Hematopoietic multipotent progenitor cell treated with erythropoietin and hydrocortisone succinate and interleukin-3 and kit ligand, for 15 days (in vitro differentiated cells): ENCODE measurements at places on chromosomes 5 and 9.

- DNase-seq, result no peak
Measured at GRCh38 chr5:66338828-66339227, 194.7 kb downstream of the SREK1 start.

DNA sequence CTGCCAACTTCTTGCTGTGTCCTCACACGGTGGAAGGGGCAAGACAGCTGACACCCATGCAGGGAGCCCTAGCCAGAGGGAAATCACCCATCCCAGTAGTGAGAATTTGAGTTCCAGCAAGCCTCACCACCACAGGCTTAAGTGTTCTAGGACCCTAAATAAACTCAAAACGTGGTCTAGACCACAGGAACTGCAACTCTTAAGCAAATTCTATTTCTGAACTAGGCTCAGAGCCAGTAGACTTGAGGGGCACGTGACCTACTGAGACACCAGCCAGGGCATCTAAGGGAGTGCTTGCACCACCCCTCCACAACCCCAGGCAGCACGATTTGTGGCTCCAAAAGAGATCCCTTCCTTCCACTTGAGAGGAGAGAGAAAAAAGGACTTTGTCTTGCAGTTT lies 96.0 kb upstream of the PHF24 start:
- no peak for DNase-seq

DNA sequence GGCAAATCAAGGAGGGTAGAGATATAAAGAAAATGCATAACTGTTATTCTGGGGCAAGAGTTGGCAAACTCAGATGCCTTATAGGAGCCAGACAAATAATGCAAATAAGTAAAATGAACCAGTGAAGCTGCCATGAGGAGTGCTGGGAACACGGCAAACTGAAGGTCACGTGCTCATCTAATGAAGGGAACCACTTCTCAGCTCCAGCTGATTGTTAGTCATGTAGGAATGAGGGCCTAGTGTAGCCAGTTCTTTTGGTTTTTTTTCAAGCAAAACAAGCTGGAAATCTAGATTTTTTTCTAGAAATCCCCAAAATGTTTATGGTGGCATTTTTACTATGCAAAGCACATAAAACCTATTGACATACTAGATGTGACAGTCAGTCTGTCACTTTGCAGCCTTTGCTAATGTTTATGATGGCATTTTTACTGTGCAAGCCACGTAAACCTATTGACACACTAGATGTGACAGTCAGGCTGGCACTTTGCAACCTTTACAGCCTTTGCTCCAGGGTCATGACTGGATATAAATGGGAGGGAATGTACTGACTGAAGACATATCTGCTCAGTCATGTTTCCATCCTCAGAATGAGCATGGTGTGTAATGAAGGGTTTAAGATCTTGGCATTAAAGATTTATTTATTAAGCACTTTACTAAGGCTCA lies 39.4 kb downstream of the RUSC2 start:
- DNase-seq, result no peak

- no peak for DNase-seq
Measured at GRCh38 chr9:135215571-135216161, 128.2 kb downstream of the OLFM1 start.

DNA sequence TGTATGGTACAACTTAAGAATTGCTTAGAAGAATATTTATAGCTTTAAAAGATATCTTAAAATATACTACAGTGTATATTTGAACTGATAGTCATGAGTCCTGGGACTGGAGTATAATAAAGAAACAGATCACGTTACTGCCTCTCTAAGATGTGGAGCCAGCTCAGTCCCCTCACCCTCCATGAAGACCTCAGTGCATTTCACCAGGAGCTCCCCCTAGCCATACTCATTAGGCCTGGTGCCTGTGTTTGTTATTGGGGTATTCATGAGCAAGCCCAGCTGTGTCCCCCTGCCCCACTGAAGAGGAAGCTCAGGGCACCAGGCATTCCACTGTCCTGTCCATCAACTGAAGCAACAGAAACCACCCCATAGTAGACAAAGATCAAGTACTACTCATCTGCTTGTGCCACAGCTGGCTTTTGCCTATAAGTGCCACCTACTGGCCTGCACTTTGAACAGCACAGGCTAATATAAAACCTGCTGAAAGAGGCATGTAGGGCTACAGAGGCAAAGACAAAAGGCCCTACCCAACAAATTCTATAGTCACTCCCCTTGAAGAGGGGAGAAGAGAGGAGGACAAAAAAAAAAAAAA lies 850.2 kb upstream of the NUDT12 start:
- DNase-seq, result no peak

- no peak for DNase-seq
Measured at GRCh38 chr5:156841737-156842136, 8.4 kb upstream of the PPP1R2B start.

DNA sequence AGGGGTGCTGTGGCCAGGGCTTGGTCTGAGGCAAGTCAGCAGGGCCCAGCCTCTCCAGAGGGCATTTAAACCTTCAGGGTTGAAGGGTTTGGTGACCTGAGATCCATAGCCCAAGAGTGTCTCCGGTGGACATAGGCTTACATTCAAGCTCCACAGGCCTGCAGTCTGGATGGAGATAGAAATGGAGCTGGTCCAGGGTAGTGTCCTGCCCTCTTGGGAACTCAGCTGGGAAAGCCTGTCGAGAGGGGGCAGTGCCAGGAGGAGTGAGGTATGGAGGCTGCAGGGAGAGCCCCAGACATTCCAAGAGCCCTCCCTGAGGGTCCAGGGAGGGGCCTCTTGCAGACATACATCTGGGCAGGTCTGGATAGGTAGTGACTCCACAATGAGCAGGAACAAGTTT lies 177.0 kb upstream of the MVB12B start:
- no peak for DNase-seq

DNA sequence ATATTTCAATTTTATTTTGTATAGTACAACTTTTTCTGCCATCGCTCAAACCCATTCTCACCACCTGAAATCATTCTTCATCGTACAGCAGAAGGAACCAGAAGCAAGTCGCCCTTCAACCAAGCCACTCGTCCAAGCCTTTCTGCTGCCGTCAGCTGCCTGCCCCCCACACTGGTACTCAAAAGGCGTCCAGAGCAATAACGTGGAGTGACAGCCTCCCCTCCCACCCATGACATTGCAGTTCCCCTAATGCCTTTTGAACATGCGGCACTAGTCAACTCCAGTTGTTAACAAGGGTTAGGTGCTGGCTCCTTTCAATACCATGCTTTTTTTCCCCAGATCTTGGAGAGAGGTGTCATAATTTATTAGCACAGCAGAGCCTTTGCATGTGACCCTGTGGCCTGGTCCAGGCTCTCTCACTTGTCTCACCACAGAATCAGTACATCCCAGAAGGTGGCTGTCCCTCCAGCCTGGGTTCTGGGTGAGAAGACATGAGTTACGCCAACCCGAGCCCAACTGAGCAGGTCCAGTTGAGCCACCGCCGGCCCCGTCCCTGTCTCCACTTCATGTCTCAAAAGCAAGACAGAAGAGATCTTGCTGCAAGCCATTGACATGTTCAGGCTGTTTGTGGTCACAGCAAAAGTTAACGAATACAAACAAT lies 20.4 kb upstream of the MED10 start:
- no peak for DNase-seq

GRCh38 chr9:134959971-134960310 lies 42.2 kb upstream of the FCN1 start:
- DNase-seq, result no peak

- no peak for DNase-seq
Measured at GRCh38 chr5:2607598-2607997, 143.9 kb downstream of the IRX2 start.

- DNase-seq, result no peak
Measured at GRCh38 chr5:106189121-106189809, 1481.5 kb downstream of the EFNA5 start.

DNA sequence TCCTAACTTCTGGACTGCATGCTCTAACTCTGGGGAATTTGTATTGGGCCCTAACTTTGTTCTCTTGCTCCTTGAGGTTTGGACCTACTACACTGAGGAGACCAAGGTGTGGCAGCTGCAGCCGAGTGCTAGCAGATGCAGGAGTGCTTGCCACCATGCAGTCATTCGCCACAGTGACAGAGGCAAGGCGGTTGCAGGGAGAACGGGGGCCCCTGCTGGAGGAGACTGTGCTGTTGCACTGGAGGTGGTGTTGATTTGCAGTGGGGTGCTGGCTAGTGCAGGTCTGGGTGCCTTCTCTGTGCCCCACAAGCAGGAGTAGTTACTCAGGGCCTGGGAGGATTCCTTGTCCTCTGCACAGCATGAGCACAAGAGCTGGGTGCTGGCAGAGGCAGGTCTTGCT lies 22.4 kb upstream of the DIRAS2 start:
- no peak for DNase-seq

DNA sequence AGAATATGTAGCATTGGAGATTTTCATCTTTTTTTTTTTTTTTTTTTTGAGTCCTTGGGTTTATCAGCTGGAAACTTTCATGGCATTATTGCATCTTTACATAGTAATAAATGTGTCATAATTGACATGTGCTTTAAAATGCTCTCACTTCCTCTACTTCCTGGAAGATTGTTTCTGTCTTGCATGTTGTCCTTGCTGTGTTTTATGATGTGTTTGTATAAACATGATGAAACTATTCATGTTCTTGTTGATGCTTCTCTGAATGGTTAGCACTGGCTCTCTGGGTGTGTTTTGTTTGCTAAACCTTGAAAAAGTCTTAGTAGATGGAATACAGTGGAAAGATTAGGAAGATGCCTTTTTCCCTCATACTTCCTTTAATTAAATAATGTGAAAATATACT lies 87.9 kb downstream of the IQGAP2 start:
- DNase-seq, result no peak

GRCh38 chr9:97808972-97809371 lies 44.1 kb upstream of the FOXE1 start:
- DNase-seq, result no peak

GRCh38 chr9:83935276-83935935 lies 14.2 kb upstream of the KIF27 start:
- no peak for DNase-seq

DNA sequence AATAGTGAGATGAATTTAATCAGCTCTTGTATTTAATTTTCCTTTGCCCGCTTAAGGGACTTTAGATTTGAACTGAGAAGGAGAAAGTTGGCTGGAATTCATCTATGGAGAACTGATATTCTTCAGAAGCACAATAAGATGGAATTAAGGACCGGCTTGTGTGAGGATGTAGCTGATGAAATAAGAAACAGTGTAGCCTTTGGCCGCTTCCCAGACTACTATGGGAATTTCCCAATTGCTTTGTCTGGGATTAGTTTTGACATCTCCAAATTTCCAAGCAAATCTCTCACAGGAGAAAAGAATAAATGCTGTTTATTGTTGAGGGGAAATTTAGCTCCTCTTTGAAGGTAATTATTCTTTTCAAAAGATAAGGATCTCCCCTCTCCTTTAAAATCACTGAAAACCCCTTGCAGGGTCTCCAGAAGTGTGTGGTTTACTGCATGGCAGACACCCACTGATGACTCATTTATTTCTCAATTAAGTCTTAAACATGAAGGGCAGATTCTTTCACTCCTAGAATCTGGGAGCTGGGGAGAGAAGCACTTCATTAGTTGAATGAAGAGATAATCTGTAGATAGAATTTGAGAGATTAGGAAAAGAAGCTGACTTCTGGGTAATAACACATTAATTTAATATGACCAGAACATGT lies 606.5 kb upstream of the ADAMTS16 start:
- DNase-seq, result no peak

GRCh38 chr5:57207681-57208080 lies 33.8 kb downstream of the GPBP1 start:
- no peak for DNase-seq

DNA sequence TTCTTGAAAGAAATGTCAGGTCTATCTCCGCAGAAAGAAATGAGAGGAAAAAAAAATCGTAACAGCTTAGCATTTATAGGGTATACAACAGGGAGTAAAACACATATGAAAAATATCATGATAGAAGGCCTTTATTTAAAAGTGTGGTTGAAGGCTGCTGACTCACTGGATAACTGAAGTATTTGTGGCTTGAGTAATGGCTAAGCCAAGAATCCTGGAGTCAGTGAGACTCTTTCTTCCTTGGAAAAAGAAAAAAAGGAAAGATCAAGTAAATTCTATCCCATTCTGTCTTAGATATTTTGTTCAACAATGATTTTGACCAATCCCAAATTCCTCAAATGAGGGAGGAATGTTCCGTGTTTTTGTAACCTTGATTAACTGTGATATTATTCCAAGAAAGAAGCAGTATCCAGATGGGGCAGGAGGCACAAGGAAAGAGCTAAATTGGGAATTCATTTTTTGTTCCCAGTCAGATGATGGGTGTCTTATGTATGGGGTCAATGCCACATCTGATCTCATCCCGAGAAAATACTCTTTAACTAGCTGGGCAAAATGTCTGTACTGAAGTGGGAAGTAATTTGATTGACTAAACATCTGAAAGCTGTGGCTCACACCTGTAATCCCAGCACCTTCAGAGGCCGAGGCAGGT lies 64.3 kb upstream of the MYO10 start:
- DNase-seq, result no peak

GRCh38 chr5:31731710-31732301 lies 92.9 kb downstream of the PDZD2 start:
- no peak for DNase-seq

DNA sequence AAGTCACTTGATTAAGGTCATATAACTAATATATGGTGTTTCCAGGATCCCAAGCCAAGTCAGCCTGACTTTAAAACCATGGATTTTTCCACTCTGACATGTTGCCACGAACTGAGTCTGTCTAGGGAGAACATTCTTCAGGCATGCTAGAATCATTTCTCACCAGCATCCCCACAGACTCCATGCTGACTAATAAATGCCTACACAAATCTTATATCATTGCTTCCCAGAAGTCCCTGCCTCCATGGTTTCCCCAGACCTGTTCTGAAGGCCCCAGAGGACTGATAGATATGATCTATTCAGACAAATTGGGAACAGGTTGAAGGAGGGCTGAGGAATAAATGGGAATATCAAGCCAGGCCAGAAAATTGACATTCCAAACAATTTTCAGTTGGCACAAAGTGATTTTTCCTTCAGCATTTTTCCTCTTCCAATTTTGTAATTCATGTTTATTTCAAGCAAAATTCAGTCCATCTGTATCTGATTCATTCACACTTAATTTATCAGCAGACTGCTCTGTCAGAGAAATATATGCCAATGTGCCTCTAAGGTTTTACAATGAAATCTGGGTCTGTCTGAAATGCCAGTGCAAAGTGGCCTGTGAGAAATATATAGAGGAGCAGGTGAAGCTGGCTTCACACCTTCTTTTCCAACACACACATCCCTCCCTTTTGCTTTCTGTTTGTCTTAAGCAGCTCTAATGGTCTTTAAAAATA lies 413.6 kb upstream of the TNC start:
- no peak for DNase-seq

DNA sequence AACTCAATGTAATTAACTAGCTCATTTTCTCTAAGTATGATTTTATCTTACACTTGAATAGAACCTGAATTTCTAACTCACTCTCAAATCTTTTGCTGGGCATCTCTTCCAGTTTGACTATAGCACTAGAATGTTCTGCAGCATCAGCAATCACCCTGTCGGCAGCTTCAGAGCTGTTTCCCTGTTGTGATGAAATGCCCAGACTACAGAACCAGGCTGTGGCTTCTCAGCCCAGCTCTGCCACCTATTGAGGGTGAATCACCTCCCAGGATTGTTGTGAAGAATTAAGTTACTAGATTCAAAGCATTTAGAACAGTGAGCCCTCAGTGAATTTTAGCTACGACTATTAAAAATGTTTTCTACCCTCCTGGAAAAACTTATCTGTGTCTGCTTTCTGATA lies 90.4 kb upstream of the ANKRD55 start:
- no peak for DNase-seq

GRCh38 chr9:99818500-99818899 lies 3.2 kb upstream of the NR4A3 start:
- no peak for DNase-seq
